ENCODE measurements at places on chromosomes 12 and 14.

GRCh38 chr12:109098183-109098604 is 797 bp downstream of the UNG start:
- no peak for DNase-seq

DNA sequence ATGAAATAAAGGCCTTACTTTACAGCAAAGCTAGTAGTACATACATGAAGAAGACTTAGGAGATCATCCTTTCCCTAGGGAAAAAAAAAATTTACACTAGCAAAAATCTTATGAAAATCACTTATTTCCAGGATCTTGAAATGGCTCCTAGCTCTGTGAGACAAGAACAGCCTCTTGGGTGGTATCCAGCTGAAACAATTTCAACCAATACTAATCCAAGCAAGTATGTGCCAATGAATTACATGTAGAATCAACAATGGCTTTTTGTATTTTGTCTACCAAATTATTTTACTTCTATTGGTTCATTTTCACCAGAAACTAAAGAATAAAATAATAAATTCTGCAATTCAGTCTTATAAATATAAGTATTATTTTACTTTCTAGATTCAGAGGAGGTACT is 2.7 kb upstream of the SLCO1A2 start:
- DNase-seq = no peak

DNA sequence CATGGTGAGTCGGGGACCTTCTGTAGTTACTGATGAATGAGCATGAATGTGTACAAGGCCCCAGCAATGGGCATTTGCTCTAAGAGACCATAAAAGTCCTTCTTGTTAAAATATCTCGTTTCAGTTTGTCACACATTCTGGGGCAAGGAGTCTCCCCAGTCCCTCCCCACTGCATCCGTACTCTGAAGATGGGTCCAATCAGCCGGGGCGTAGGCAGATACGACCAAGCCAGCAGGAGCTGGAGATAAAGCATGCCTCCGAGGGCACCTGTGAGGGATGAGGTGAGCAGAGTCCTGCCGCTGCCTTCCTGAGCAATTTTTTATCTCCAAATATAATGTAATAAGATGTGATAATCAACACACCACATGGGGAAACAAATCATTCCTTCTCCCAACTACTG is 528.5 kb downstream of the BCL11B start:
- DNase-seq = no peak

DNA sequence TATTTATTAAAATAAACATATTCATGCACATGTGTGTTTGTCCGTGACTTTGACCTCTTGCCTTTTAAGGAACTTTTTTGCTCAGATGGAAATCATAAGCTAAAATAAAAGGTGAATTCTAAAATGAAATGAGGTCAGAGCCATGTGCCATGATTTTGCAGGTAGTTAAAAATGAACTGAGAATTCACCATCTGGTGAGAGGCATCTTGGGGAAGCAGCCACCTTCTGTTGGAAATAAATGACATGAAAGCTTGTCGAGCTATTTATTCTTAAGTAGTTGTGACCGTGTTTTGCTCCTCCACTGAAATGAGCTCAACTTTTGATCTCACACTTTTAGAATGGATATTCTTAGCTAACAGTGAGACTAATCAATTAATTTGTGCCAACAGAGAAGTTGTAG is 56.8 kb upstream of the CNOT2 start:
- no peak for DNase-seq

DNA sequence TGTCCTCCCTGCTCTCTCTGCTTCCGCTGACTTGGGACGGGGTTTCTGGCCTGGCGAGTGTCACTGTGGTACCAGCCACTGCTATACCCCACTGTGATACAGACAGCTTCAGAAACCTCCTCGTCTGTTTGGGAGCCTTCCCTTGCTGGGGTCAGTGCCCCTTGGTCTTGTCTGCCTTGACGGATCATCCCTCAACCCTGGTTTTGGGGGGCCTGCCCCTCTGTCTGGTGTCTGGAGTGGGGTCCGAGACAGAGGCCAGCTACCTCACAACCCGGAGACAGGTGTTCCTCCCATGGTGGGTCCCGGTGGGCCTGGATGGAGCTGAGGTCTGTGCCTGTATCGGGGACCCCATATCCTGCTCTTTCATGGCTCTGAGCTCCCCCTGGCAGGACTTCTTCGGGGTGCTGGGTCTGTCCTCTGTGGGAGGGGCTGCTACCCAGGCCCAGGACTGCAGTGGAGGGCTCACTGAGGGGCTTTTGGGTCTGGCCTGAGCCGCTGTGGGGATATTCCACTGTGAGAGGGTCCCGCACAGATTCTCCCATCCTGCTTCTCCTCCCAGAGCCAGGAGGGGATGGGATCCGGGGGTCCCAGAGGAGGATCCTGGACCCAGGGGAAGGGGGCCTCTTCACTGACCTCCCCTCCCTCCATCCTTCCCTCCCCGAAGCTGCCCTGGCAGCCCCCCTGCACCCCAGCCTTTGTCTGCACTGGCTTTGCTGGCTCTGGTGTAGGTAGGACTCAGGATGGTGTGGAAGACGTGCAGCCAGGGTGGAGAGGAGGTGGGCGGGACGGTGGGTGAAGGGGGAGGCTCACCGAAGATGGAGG is 365.5 kb downstream of the TMEM121 start:
- DNase-seq = no peak

DNA sequence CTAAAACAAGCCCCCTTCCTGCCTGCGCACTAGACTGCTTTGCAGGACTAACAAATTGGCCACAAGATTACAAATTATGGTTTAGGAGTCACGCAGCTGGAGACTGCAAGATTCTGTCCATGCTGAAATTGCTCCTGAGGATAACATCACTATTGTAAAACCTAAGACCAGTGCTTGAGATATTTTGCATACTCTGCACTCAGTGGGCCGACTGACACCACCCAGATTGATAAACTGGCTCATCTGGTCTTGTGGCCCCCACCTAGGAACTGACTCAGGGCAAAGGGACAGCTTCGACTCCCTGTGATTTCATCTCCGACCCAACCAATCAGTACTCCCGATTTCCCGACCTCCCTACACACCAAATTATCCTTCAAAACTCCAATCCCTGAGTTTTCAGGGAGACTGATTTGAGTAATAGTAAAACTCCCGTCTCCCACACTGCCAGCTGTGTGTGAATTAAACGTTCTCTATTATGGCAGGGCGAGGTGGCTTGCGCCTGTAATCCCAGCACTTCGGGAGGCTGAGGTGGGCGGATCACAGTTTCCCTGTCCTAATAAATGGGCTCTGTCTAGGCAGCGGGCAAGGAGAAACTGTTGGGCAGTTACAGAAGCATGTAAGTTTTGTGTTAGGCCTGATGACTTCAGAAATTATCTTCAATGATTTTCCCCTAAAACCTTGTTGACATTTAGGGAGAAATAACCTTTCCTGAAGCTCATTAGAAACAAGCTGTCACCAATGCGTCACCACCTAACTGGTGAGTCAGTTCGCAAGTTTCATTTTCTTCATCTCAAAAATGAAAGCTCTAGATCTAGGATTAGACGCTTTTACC is 5.3 kb upstream of the UBC start:
- DNase-seq = no peak

GRCh38 chr12:3416670-3417069 is 74.3 kb upstream of the PRMT8 start:
- DNase-seq = no peak

GRCh38 chr12:3140284-3140683 is 63.1 kb downstream of the TSPAN9 start:
- no peak for DNase-seq

GRCh38 chr14:101980700-101981099 is 16.3 kb downstream of the DYNC1H1 start:
- no peak for DNase-seq

- DNase-seq = no peak
These were observed 1422.9 kb upstream of the TMEM132C start for GRCh38 chr12:126843915-126844669.

DNA sequence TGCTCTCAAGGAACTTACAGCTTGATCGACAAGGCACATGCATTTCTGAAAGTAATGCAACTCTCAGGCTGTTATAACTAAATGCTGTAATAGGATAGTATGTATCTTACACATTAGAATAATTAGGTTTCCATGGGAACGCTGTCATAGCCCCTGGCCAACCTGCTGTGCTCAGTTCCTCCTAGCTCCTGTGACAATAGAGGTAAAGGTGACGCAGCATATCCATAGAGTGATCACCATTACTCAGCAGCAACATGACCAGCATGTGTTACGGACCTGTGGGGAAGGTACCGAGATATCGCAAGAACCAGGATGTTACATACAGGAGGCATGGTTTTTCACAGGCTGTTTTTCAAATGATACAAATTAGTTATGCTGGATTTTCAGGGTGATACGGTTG is 150.7 kb downstream of the CAND1 start:
- DNase-seq = no peak

DNA sequence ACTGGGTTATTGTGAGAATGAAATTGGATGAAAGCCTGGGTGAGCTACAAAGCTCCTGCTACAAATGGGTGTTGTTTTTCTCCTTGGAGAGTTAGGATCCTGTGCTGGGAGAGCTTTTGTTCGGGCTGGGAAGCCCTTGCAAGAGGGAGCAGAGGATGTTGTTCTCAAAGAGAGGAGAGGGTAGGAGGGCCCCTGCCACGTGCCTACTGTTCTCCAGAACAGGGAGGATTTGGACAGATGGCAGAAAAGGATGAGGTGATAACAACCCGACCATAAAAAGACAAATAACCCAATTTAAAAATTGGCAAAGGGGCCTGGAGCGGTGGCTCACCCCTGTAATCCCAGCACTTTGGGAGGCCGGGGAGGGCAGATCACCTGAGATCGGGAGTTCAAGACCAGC is 68.8 kb downstream of the GALNT16 start:
- no peak for DNase-seq

DNA sequence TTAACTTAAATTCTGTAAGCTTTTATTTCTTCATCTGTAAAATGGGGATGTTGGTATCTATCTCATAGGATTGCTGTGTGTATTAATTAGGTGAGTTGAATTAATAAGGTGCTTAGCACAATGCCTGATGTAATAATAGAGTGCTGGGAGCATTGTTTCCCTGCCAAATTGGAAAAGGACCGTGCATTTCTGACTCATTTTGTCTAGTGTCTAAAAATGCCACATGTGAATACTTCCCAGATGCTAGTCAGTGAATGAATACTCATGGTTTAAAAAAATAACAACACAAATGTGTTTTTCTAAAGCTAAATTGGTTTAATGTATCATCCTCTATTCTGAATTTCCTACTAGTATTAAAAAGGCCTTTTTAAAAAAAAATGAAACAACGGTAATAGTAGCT is 45.4 kb upstream of the NEDD1 start:
- DNase-seq = no peak

- DNase-seq = no peak
These were observed 8.9 kb upstream of the CLEC6A start for GRCh38 chr12:8446642-8447547.

- DNase-seq = no peak
These were observed 43.3 kb upstream of the VPS33A start for GRCh38 chr12:122309564-122310121.

GRCh38 chr12:131959116-131959515 is 9.4 kb downstream of the EP400 start:
- no peak for DNase-seq

DNA sequence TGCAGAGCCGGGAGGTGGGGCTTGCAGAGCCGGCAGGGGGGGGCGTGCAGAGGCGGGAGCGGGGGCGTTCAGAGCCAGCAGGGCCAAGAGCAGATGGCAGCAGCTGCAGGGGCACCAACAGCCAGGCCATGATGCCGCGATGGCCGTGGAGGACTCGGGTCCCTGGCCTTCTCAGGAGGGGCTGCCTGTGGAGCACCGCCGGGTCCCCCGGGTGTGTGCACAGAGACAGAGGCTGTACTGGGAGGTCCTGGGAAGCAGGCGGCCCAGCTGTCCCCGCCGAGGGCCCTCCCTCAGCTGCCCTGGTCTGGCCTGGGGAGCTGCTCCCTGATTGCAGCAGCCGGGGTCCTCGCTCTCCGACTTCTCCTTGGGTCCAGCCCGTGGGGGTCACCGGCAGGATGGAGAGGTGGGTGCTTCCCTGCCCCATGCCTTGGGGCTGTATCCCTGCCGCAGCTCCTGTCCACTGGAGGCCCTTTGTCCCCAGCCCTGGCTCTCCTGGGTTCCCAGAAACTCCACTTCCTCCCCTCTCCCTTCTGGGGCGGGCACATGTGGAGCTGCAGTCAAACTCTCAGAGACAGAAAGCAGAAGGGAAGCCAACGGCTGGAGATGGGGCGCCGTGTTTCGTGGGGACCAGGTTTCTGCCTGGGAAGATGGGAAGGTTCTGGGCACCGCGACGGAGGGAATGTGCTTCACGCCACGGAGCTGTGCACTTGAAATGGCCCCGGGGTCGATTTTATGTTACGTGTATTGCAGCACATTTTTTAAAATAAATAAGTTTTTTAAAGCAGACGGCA is 75.8 kb upstream of the GALNT9 start:
- DNase-seq = no peak

DNA sequence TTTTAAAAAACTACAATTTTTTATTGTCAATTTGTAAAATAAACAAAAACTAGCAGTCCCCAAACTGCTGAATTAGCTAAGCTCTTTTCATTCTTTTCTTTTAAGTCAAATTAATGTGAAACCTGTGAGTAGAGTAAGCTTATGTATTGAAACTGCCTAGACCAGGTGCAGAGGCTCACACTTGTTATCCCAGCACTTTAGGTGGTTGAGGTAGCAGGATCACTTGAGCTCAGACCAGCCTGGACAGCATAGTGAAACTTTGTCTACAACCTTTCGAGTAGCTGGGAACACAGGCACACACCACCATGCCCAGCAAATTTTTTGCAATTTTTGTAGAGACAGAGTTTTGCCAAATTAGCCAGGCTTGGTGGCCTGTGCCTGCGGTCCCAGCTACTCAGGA is 26.4 kb downstream of the SCFD1 start:
- DNase-seq = no peak

DNA sequence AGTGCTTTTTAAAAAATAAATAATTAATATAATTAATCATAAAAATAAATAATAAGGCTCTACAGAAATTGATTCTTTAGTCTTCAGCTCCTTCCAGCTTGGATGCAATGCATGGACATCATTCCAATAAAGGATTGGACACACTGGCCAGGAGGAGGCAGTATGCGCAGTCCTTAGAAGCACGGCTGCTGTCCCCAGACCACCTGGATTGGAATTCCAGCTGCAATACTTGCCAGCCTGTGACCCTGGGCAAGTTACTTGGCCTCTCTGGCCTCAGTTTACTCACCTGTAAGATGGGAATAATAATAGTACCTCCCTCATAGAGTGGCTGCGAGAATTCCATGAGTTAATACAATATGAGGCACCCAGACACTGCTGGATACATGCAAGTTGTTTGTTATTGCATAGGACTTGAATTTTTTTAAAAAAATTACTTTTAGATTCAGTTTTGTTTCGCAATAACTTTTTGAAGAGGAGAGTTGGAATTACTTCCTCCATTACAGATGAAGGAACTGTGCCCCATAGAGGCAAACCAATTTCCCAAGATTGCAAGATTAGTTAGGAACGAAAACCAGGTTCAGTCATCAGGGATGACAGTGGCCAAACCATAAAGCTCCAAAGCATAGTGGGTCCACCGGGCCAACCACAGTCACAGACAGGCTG is 12.2 kb downstream of the RPH3A start:
- DNase-seq = no peak

GRCh38 chr14:91372671-91373495 is 44.7 kb downstream of the CCDC88C start:
- no peak for DNase-seq

DNA sequence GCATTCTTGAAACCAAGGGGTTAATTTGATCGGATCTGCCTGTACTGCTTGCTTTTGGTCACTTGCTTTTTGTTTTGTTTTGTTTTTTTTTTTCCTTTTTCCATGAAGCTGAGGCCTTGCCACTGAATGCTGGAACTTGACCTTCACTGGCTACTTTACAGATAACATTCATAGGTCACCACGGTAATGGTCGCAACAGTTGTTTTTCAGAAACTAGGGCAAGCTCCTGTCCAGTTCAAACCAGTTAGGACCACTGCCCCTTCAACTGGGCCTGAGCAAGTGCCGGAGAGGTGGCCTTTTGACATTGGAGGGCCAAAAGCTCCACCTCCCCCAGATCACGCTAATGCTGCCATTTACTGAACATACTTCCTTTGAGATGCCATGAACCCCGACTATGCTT is 147.6 kb downstream of the FOXN3 start:
- no peak for DNase-seq

Measured in stimulated activated CD4-positive, alpha-beta T cell treated with anti-CD3 and anti-CD28 coated beads, Interleukin-4, amount 100 ng/mL, for 4 hours (primary cell).